ENCODE measurements at places on chromosomes 13 and 19.

DNA sequence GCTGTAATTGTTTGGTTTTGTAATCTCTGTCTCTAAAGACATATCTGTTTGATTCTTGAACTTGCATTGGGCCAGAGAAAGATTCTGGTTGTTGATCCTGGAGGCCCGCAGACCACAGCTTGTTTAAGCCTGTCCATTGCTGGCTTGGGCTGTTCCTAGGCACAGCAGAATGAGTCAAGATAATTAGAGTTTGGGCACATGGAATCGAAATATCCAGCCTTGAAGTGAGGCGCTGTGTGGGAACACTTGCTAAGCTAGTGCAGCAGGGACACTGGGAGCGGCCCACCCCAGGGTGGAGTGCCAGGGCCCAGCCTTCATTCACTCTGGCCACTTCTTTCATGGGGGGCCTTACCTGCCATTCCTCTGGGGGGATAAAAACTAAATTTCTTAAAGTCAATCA lies 219.7 kb downstream of the LMO7 start:
- no peak for DNase-seq

DNA sequence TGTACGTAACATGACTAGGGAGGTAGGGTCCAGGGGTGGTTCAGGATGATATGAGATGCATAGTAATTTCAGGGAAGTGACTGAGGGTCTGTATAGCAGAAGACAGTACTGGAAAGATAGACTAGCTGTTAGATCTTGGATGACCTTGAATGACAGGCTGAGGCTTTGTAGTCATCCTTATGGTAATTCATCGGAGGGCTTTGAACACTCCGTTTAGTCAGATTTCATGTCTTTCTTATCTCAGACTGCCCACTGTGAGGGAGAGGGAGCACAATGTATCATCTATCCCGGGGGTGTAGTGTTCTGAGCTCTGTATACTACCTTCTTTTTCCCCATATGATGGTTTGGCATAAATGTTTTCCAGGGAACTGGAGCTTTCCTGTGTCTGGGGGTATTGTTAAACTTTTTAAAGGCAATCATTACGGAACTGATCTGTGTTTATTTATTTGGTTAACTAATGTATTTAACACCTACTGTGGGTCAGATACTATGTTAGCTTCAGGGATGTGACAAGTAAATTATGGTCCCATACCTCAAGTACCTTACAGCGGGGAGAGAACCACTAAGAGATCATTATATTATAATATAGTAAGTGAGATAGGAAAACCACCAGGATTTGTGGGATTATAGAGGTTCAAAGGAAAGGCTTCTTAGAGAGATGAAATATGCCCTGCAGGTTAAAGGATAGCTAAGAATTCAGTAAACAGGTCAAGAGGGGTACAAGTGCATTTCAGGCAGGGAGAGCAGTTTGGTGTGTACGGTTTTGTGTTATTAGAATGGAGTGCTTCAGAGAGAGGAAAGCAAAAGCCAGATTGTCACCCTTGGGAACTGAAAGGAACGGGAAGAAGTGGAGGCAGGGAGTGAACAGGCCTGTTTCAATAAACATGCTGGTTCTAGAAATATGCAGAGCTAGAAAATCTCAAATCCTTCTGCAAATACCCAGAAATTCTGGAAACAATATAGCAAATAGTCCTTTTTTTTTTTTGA lies 164.8 kb upstream of the KL start:
- DNase-seq, result no peak

DNA sequence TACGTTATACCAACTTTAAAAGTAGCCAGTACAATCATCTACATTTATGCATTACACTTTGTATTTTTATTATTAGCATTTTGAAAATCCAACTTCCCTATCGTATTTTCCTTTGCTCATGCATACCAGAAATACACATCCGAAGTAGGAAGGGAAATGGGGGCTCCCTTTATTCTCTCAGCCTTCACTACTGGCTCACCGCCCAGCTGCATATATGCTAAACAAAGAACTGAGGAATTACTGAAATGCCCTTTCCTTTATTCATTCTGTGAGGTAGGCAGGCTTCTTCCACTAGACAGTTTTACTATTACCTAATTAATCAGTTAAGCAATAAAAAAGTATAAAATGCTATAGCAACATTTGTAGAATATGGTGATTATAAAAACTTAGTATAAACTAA lies 291.6 kb downstream of the KLF12 start:
- DNase-seq, result no peak

- no peak for DNase-seq
Measured at GRCh38 chr13:80555796-80556678, 215.1 kb upstream of the SPRY2 start.

- no peak for DNase-seq
Measured at GRCh38 chr13:38804536-38804935, 117.7 kb downstream of the FREM2 start.

- DNase-seq, result no peak
Measured at GRCh38 chr13:34103854-34104253, 285.9 kb downstream of the RFC3 start.

DNA sequence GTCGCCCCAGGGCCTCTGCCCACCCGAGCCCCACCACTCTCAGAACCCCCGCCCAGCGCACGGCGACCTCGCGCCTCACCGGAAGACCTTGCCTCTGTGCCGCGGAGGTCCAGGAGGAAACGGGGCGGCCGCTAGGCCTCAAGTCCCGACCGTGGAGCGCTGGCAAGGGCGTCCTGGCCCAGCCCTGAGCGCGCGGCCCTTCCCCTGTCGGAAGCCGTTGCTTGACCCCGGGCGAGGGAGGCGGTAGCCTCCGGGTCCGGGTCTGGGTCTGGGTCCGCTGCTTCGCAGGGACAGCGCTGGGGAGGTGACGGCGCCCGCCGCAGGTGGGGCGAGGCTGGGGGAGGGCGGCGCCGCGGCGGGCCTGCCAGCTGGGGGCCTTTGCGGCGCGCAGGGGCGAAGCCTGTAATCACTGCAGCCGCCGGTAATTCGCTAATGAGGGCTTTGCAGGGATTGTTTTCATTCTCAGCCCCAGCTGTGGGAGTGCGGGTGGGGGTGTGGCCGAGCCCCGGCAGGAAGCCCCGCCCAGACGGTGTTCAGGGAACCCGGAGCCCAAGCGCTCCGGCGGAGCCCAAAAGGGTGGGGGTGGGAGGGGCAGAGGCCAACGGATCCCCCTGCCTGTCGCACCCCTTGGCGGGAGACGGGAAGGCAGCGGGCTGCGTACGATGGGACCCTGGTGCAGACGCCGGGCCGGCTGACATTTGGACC lies 8.6 kb downstream of the C19orf25 start:
- no peak for DNase-seq

DNA sequence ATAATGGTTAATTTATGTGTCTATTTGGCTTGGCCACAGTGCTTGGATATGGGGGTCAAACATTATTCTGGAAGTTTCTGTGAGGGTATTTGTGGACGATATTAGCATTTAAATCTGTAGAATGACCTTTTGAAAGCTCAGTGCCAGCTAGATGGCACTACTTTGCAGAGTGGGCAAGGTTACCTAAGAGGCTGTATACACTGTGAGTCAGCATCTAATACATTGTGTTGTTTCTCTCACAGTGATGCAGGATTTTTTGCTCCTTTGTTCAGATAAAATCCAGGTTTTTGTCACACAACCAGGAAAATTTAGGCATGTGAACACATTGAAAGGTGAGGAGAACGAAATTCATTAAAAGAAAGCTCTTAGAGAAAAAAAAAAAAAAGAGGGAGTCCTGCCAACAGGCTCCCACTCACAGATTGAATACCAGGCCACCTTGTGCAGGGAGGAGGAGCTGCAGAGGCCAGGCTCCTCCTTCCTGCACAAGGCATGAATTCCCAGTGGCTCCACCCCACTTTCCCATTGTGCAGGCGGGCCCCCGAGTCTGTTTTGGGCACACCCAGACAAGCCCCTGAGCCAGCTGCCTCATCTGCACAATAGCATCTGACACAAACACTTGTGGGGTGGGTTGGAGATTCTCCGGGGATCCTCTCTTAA lies 551.0 kb upstream of the ATXN8OS start:
- peak; percentile 37 for DNase-seq

DNA sequence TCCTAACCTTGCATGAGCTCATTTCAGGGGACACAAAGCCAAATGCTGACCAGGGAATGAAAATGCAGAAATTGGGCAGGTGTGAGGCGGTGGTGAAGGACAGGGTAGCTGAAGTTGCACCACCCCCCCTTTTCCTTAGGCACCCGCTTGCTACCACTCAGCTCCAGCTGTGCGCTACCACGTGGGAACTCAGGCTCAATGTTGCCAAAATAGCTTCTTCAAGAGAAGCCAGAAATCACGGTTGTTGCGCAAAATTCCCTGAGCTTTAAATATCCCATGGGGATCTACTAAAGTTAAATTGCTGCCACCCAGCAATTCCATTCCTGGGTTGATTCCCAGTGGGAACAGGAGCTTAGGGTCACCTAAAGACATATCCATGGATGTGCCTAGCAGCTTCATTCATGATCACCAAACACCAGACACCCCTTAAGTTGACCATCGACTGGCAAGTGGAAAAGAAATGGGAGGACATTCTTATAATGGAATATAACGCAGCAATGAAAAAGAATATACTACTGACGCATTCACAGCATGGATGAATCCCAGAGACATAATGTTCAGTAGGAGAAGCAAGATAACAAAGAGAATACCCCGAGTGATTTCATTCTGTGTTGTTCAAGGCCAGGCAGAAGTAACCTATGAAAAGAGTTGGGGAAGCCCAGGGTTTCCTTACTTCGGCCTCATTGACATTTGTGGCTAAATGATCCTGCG lies 12.8 kb upstream of the ADGRL1 start:
- no peak for DNase-seq

- DNase-seq, result no peak
Measured at GRCh38 chr13:27065582-27065981, 106.0 kb downstream of the USP12 start.

- DNase-seq, result no peak
Measured at GRCh38 chr13:84400706-84401105, 518.4 kb upstream of the SLITRK1 start.

DNA sequence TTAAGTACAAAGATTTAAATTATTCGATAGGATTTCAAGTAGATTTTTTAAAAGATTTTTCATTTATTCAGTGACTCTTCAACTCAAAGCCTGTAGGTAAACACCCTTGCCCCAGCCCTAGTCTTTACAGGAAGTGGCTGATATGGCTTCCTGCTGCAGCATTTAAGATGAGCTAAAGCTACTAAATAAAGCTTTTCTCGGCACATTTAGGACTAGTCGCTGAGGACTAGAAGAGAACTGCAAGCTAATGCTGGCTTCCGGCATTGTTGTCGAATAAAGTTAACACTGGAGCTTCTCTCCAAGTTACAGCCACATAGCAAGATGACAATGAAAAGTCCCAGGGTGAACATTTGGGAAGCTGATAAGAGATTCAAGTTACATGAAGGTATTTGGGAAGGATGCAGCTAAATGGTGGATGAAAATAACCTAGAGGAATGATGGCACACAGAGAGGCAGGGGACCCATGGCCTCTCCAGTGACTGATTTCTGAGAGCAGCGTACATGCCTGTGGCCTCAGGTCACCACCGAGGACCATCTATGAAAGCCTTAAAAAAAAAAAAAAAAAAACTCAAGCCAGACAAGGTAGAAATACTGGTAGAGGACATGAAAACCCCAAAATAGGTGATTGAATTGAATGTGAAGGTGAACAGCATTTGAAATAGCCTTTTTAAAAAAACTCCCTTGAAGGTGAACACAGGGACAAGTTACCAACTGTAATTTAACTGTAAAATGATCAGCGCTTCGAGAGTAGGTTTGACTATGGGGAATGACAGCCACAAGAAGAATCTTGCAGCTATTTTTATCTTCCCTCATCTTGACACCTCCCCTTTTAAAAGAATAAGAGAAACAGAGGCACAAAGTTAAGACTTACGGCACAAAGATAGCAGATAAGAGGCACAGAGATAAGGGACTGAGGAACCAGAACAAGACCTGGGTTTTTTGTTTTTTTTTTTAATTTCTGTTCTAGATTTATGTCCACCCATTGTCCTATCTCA lies 155.4 kb downstream of the DCT start:
- no peak for DNase-seq

DNA sequence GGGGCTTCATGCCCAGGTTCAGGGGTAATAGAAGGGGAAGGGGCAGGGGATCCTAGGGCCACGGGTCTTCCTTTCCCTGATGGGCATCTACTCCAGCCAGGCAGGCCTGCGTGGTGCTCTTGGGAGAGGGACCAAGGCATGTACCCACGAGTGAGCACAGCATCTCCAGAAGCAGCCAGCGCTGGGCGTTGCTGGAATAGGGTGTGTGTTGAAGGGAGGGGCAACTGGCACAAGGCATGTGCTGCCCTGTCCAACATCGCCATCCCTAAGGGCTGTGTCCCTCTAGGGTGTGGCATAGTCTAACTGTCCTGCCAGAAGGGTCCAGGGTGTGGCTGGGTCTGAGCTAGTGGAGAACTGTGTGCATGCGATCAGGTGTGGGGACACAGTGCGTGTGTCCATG lies 2.9 kb downstream of the NOTCH3 start:
- no peak for DNase-seq

GRCh38 chr13:44765001-44765471 lies 188.9 kb upstream of the TSC22D1 start:
- no peak for DNase-seq

- DNase-seq, result no peak
Measured at GRCh38 chr13:39847336-39847735, 191.9 kb downstream of the COG6 start.

- no peak for DNase-seq
Measured at GRCh38 chr19:34577531-34578101, 96.1 kb downstream of the WTIP start.

- DNase-seq, result peak; percentile 35
Measured at GRCh38 chr13:46831588-46832194, 34.7 kb upstream of the ESD start.

- no peak for DNase-seq
Measured at GRCh38 chr13:26011996-26012821, 39.6 kb downstream of the SHISA2 start.

DNA sequence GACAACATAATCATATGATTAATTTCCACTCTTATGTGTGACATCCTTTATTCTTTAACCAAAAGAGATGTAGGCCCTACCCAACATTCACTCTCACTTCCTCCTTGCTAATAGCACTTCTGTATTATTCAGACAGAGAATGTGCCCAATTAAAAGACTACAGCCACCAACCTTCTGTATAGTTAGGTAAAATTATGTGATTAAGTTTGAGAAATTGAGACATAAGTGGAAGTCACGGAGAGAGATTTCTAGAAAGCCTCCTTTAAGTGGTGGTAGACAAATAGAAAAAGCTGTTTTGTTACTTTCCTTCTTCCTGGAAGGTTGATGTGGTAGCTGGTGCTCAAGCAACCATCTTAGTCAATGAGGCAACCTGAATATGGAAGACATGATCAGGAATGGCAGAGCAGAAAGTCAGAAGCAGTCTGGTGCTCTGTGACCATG lies 14.8 kb downstream of the EPSTI1 start:
- DNase-seq, result no peak
